ENCODE measurements at places on chromosomes 16 and 17.

GRCh38 chr17:6233856-6234255, 163.7 kb downstream of the WSCD1 start:
- DNase-seq, result no peak

GRCh38 chr16:8632675-8633182, 11.2 kb downstream of the METTL22 start:
- no peak for DNase-seq

DNA sequence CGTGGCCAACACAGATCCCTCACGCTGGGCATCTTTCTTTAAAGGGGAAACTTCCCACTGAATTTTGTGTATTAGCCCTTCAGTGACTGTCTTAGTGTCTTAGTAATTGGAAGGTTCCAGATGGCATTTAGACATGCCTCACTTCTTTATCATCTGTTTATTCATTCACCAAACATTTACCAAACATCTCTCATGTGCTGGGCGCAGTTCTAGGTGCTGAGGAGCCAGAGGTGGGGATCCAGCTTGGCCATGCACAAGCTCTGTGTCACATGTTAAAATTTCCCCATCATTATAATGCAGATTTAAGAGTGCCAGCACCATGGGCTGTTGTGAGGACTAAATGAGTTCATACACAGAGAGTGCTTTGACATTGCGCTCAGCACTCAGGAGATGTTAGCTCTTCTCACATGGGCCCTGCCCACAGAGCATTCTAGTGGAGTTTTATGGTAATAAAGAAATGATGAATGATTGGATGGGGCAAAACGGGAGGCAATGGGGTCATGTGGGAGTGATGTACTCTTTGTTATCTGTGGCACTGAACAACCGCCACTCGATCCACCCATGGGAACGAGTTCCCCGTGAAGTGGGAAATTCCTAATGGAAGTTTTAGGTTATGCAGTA, 119.7 kb downstream of the SNX29 start:
- DNase-seq, result no peak

DNA sequence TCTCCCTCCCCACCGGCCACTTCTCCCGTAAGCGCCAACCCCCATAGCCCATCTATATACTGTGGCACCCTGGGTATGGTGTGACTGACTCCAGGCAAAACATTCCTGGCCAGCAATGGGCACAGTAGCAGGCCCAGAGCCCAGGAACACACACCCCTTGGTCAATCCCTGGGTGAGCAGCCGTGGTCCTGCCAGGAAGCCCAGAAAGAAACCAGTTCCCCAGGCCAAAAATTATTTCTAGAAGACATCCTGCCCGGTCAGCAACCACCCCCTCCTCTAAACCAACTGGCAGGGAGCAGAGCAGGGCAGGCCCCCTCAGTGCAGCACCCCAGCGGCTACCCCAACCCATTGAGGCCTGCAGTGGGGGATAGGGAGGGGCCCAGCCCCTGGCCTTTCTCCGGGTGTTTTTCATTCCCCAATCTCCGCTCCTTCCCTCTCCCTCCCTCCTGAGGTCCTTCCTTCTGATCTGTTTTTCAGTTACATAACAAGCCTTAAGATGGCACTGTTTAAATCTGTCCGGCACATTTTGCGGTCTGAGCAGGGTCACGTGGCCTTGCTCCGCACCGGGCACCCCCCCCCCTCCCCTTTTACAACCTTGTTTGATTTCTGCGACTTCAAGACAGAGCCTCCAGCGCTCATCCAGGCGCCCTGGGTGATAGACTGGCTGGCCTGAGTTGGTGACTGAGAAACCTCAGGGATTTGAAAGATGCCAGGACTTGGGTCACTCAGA, 2.0 kb downstream of the NPTX1 start:
- DNase-seq, result no peak
